ENCODE measurements at places on chromosomes 6 and 20.

DNA sequence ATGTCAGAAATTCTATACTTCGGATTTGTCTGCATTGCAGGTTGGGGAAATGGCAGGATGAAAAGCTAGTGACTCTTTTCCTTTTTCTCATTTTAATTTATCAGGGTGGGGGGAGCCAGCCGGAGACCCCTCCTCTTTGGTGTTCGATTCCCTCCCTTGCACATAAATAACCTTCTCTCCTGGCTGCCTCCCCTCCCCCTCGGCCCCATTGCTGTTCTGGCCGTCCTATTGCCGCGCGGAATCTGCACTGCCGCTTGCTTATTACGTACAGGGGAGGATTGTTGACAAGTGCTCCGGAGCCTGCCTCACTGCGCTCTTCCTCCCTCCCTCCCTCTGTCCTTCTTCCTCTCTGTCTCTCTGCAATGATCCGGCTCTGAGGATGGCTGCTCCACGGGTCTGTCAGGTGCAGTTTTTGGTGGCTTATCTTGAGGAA, 154.7 kb downstream of the JARID2 start:
- DNase-seq: peak; percentile 51

- DNase-seq: no peak
Measured at GRCh38 chr6:131635384-131636340, 1.4 kb upstream of the ENPP3 start.

- no peak for DNase-seq
Measured at GRCh38 chr6:35154262-35154661, 13.1 kb upstream of the TCP11 start.

DNA sequence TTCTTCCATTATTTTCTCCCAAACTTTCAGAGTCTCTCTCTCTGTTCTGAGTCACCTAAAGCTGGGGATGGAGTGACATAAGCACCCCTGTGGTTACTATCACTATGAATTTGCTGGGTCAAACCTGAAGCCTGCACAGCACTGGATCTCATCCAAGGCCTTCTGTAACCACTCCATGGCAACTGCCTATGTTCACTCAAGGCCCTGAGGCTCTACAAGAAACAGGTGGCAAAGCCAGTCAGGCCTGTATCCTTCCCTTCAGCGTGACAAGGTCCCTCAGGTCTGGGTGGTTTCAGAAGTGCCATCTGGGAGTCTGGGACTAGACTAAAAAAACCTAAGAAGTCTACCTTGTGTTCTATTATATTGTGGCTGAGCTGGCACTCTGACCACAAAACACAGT, 1278.8 kb upstream of the EYS start:
- no peak for DNase-seq

GRCh38 chr6:170108456-170108855, 182.4 kb downstream of the DLL1 start:
- no peak for DNase-seq

DNA sequence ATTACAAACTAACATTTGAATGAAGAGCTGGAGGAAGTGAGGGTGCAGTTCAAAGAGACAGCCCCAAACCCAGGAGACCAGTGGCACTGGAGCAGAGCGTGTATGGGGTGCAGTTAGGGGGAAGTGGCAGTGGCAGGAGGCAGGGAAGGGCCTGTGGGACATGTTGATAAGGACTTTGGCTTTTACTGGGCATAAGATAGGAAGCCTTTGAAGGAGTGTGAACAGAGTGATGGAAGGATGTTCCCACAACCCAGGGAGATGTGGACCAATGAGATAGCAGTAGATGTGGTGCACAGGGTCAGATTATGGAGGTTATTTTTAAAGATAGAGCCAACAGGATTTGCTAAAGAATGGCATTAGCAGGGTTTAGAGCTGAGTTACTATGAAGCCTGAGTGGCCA, 56.4 kb downstream of the AIG1 start:
- DNase-seq: no peak

DNA sequence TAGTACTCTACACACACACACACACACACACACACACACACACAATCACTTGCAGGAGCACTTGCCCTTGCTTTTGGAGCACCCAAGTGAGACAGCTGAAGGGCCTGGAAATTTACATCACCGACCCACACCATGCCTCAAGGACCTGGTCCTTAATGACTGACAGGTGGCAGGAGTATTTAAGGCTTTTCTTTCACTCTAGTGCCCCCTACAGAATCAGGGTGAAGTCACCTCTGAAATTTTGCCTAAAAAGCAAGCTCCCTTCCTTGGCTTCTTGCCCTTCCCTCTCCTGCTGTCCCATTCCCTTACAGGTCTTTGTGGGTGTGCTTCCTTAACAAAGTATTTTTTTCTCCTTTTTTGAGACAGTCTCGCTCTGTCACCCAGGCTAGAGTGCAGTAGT, 353.5 kb upstream of the IRAK1BP1 start:
- no peak for DNase-seq

- DNase-seq: peak; percentile 57
Measured at GRCh38 chr20:17967521-17968365, 851 bp downstream of the SNX5 start.

GRCh38 chr6:132236744-132237143, 164.5 kb downstream of the MOXD1 start:
- DNase-seq: no peak

- DNase-seq: no peak
Measured at GRCh38 chr20:45893831-45894230, 2.7 kb downstream of the CTSA start.

- no peak for DNase-seq
Measured at GRCh38 chr6:36944650-36945049, 9.9 kb upstream of the PI16 start.

DNA sequence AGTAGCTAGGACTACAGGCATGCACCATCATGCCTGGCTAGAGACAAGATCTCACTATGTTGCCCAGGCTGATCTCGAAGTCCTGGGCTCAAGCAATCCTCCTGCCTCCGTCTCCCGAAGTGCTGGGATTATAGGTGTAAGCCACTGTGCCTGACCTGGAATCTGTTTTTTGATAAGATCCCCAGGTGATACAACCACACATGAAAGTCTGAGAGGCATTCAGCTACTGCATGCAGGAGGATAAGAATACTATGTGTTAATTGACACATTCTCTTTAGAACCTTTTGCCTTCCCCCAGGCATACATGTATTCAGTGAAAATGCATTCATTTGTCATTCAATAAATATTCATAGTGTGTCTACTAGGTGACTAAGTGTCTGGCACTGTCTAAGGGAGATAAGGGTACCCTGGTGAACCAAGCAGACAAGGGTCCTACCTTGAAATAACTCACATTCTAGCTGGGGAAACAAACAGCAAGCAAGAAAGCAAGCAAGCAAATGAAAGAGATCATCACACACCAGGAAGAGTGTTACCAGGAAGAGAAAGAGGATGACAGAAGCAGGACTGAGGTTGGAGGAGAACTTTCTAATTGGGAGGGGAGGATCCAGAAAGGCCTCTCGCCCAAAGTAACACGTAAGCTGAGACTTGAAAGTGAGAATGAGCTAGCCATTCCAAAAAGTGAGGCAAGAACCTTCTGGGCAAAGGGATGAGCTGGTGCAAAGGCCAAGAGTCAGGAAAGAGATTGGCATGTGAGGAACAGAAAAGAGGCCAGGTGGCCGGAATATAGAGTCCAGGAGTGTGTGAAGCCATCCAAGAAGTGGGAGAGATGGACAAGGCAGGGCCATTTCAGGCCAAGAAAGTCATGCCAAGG, 6.5 kb downstream of the GFOD1 start:
- peak; percentile 26 for DNase-seq

DNA sequence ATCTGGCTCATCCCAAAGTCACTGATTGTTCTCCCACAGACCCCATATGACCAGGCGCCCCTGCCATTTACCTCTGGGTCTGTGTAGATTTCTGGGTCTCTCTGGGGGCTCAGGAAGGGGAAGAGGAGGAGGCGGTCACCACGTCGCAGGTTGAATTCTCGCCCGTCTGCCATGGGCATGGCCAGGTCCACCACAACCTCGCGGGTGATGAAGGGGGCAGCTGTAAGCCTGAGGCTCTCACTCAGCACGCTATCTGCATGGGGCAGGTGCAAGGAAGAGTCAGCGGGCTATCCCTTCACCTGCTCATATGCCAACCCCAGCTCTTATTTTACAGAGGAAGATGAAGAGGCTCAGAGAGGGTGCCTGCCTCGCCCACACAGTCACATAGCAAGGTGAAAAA, 30.5 kb upstream of the KCNB1 start:
- no peak for DNase-seq

DNA sequence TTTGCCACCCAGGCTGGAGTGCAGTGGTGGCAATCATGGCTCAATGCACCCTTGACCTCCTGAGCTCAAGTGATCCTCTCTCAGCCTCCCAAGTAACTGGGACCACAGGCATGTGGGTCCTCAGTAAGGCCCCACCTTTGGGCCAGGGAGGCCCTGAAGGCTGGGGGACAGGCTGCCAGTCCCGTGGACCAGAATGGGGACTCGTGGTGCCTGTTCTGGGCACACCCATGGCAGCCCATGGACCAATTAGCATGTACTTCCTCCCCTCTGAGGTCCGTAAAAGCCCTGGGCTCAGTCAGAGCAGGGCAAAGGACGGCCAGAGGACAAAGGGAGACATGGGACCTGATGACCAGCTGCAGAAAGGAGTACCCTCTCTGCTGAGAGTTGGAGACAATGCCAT, 1590.8 kb downstream of the KHDRBS2 start:
- no peak for DNase-seq

DNA sequence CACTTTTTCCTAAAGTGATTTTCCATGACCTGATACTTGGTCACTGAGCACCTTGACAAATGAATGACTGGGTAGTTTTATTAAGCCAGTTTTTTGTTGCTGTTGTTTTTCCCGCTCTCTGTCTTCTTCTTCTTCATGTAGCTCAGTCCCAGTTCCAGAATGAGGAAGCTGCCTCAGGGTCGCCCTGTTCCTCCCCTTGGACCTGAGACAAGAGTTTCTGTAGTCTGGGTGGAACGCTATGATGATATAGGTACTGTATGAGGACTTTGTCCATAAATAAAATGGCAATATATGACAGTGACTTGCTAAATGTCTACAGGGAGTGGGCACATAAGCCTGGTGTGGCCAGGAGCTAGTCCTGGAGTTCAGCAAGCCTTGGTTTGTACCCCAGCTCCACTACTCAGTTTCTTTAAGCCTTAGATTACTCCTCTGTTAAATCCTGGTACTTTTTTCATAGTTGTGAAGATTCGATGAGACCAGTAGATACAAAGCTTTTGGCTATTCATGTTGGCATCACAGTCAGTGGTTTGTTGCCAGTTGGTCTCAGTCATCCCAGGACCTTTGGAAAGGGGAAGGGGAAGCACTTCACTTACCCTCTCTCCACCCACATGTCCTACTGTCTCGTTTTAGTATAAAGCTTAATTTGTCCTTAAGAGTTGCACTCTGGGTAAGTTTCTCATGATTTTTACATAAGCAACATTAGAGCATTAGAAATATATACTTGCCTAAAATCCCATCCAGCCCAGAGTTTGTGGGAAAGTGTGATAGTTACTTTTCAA, 11.1 kb upstream of the ADIG start:
- DNase-seq: no peak

- no peak for DNase-seq
Measured at GRCh38 chr20:48818481-48818987, 9.3 kb downstream of the PREX1 start.

DNA sequence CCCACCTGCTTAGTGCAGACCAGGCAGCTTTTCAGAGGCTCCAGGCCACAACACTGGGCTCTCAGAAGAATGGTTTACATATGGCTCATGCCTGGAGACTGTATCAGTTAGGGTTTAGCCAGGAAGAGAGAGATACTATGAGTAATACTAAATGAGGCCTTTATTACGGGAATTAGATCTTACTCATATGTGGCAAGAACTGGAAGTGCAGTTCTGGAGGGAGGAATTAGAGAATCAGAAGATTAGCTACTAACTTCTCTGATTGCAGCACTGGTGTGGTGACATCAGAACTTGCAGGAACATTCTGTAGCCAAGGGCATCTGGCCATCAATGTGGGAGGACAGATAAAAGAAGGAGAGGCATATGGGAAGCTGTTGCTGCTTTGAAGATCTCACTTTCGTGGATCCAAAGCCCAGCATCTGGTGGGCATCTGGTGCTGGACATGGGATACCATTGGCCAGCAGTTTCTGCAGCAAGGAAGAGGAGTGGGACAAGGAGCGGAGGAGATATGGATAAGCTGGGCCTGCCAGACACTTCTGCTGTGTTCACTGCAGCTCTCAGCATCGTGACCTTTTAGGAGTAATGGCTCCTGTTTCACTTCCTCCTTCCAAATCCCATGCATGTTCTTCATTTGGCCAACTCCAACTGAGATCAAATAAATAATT, 248.5 kb downstream of the BTBD3 start:
- DNase-seq: no peak

- DNase-seq: no peak
Measured at GRCh38 chr6:29490552-29490951, 2.8 kb upstream of the MAS1L start.

- DNase-seq: no peak
Measured at GRCh38 chr6:84789170-84789569, 24.8 kb upstream of the TBX18 start.

GRCh38 chr6:81988446-81988845, 236.0 kb upstream of the TENT5A start:
- DNase-seq: no peak

DNA sequence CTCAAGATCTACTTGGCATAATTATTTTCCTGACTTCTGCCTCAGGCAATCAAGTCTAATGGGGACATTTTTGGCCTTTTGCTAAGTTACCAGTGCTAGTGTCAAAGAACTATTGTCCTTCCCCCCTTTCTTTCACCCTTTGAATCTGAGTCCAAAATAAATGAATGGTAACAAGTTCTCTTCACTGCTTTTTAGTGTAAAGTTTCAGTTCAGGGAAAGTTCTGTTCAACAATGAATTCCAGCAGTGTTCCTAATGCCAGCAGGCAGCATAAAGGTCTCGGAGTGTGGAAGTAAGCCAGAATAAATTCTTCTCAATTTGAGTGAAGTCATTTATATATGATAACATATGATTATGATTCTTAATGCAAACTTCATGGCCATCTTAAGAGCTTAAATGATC, 20.8 kb upstream of the TSPYL1 start:
- no peak for DNase-seq

Data from endothelial cell of umbilical vein (primary cell).